Kidney tubule cell (primary cell): ENCODE measurements at places on chromosomes 3 and 15.

DNA sequence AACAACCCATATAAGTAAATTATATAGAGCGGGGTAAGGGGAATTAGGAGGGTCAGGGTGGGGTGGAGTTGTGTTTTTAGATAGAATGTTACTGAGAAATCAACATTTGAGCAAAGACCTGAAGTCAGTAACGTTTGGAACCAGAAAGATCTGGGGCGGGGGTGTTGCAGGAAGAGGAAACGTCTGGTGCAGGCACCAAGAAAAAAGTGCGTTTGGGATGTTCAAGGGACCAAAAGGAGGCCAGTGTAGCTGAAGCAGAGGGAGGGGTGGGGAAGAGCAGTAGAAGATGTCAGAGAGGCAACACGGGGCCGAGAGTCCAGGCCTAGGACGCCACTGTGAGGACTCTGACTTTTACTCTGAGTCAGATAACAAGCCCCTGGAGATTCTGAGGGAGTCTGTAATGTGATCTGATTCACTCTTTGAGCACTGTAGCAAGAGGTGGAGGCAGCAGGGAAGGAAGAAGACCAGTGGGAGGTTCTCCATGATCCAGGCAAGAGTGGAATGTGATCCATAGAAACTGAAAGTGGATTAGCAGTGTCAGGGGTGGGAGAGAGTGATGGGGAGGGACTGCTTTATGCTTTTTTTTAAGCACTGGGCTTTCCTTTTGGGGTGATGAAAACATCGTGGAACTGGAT is 179.3 kb upstream of the CHRM5 start:
- DNase-seq = peak; percentile 66

GRCh38 chr15:80323285-80323684 is 71.3 kb upstream of the CTXND1 start:
- DNase-seq = no peak

GRCh38 chr3:170531657-170532335 is 54.1 kb downstream of the SLC7A14 start:
- DNase-seq = no peak

- DNase-seq = no peak
These were observed 83.8 kb downstream of the EDEM1 start for GRCh38 chr3:5271372-5271683.

DNA sequence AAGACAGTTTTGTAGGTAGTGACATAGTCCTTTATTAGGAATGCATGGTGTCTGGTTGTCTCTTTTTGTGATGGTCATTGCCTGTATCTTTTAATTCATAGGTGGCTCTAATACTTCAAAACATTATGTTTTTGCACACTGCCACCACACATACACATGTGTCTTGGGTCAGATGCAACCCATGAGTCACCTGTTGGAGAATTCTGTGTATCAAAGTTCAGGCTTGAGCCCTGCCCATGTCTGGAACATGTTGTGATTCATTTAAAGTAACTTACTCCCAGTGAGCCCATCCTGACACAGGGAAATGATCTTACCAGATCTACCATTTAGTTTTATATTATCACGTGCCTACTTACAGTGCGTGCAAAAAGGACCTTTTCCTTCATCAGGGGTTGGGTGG is 142.7 kb downstream of the GHSR start:
- DNase-seq = peak; percentile 87

DNA sequence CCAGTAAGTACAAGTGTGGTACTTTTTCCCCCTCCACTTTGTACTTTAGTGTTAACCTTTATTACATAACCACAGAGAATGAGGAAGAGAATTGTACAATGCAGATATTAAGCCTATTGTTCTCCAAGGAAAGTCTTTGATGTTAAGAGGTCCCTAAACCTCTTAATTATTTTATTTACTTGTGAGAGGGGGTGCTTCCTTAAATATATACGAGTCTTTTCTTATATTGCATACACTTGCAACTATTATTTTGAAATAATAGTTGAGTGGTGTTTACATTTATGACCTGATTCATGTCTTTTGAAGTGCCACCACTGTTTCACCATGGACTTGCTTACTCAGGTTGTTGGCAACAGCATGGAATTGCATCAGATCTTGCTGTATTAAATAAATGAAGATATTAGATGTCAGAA is 10.1 kb downstream of the USP3 start:
- DNase-seq = peak; percentile 26

- peak; percentile 71 for DNase-seq
These were observed 21.7 kb downstream of the THSD4 start for GRCh38 chr15:71136793-71137518.

GRCh38 chr3:123723070-123723469 is 138.2 kb upstream of the HACD2 start:
- no peak for DNase-seq

- DNase-seq = no peak
These were observed 110.8 kb upstream of the NDN start for GRCh38 chr15:23797747-23798446.

- no peak for DNase-seq
These were observed 5.6 kb upstream of the PLEKHO2 start for GRCh38 chr15:64836023-64836536.

- DNase-seq = peak; percentile 39
These were observed 9.8 kb downstream of the MSL2 start for GRCh38 chr3:136186344-136186743.

GRCh38 chr3:34686541-34686940 is 888.1 kb downstream of the PDCD6IP start:
- no peak for DNase-seq

DNA sequence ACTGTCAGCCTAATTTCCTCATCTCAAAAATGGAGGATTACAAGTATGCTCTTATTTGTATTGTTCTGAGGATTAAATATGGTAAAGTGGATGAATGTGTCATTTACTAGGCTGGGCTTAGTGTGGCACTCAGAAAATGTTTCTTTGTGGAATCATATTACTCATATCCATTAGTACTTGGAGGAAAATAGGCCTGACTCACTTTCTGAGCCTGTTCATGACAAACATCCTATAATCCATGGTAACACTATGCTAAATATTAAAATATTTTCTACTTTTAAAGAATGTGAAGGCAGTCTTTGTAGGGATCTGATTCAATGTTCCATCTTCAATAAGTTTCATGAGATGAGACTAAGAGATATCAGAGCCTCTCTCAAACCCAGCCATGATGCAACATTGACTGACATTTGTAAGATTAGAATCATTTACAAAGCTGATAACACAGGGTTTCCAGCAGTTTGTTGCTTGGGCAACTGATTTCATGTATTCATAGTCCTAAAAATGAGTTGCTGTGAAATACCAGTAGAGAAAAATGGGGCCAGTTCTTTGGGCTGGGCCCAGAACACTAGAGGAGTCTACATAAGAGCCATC is 1048.5 kb downstream of the NTRK3 start:
- peak; percentile 25 for DNase-seq

DNA sequence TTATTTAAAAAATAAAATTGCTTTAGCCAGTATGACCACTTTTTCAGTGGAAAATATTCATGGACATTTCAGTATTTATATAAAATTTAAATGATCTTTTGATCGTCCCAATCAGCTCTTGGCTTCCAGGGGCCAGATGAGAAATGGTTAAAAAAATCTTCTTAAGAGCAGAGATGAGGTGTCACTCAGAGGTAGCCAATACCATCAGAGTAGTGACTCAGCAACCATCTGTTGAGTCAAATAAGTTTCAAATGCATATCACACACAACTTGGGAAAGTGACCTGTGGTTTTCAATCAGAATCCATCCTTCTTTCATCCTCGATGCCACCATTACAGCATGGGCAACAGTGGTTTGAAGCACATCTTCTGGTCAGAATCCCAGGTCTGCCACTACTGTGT is 958.8 kb upstream of the NR2F2 start:
- DNase-seq = peak; percentile 39

GRCh38 chr3:99875581-99875928 is 57.9 kb downstream of the CMSS1 start:
- peak; percentile 52 for DNase-seq

GRCh38 chr3:188242436-188243123 is 88.6 kb downstream of the LPP start:
- no peak for DNase-seq

DNA sequence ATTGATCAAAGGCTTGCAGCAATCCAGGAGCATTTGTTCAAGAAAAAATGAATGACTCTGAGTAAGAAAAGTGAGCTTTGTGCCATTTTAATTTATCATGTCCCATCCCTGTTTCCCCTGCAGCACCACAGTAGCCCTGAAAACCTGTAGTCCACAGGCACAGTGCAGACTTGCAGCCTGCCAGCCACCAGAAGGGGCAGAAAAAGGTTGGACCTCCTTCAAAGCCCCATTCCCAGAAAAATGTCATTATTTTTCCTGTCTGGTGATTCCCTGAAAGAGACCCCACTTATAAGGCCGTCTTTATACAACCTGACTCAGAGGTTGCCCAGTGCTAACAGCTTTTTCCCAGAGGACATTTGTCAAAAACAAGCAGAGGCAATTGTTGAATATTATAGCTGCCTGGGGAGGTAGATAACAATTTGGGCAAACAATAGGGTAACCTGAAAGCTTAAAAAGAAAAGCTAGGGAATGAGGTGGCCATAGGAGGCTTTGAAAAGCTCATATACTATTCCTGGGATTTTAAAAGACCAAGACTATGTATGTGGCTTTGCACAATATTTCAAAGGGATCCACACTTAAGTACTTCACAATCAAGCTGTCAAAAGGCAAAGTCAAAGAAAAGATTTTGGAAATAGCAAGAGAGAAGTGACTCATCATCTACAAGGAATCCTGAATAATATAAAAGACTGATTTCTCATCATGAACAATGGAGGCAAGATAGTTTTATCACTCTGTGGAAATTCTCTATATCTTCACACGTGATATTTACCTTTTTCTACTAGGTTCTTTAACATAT is 136.8 kb upstream of the PLXNA1 start:
- no peak for DNase-seq

GRCh38 chr15:66786708-66787488 is 84.9 kb downstream of the SMAD6 start:
- no peak for DNase-seq

- DNase-seq = no peak
These were observed 953.1 kb downstream of the FHIT start for GRCh38 chr3:60298141-60298540.

- no peak for DNase-seq
These were observed 58.6 kb downstream of the MB21D2 start for GRCh38 chr3:192858849-192859585.

DNA sequence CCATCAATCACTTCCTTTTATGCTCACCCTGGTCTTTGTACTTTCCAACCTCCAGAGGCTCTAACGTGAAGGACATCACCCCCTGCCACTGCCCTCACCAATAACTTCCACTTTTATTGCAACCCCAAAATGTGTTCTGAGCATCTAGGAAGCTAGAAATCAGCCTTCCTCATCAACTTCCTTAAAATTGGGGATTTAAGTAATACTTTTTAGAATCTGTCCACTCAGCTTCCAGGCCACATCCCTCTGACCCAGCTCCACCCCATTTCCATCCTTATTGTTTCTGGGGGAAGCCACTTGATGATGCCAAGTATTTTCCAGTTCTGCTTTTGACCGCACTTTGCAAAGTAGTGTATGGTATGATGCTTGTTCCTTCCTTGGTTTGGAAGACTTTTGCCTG is 73.5 kb upstream of the XCR1 start:
- DNase-seq = no peak

DNA sequence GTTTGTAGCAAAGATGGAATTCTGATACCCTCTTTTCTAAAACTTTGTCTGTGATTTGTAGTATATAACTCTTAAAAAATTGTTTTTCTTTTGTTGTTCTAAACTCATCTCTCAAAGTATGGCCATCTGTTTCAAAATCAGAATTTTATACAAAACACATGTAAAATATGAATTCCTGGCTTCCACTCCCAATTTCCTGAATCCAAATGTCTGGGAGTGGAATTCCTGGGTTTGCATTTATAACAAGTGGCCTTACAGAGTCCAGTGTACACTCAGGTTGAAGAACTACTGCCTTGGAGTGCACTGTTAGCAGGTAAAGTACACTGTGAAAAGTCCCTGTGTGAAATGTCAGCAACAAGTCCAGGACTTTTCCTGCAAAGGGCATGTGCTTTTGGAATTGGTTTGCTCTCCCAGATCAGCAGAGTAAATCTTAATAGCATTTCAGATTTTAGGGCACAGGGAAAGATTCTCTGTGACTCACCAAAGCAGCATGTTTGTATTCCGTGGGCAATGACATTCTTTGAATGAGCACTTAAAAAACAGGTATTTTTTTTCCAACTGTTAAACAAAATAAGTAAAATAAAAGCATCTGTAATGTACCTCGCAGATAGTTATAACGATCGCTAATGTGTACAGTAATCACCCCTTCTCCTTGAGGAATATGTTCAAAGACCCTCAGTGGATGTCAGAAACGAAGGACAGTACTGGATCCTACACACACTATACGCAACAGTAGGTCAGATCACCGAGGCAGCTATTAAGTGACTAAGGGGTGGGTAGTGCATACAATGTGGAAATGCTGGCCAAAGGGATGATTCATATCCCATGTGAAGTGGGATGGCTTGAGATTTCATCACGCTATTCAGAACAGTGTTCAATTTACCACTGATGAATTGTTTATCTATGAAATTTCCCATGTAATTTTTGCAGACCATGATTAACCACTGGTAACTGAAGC is 2.0 kb upstream of the CLDN16 start:
- DNase-seq = peak; percentile 93

DNA sequence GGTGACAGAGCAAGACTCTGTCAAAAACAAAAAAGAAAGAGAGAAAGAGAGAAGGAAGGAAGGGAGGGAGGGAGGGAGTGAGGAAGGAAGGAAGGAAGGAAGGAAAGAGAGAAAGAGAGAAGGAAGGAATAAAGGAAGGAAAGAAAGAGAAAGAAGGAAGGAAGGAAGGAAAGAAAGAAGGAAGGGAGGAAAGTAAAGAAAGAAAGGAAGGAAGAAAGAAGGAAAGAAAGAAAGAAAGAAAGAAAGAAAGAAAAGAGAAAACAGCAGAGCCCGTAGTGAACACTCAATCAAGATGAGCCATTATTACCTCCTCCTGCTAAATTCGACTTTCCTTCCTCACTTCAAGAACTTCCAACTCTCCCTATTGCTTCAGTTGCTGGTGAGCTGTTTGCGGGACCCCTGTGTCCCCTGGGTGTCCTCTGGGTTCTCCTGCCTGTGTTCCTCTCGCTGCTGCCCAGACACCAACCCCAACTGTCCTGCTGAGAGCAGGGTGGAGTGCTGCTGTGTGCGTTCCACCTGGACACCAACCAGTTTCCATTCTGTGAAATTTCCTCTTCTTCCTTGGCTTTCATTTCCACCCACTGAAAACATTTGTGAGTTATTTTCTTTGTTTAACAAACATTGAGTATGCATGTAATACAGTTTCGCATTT is 266.4 kb downstream of the FAM43A start:
- no peak for DNase-seq

DNA sequence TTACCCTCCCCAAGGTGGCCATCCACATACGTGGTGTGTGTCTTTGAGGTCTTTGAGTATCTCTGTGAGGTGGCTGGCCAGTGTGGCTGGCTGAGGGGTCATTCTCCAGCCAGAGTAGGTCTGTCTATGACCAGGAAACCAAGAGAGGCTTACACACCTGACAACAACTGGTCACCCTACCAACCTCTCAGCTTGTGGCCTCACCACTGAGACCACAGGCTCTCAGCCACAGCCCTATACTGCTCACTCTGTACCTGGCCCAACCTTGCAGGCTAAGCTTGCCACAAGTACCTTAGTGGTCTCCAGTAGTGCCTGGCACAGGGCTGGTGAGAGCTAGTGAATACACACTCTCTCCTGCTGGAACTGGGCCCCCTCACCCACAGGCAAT is 5.1 kb downstream of the HEMK1 start:
- DNase-seq = no peak
